ENCODE measurements at places on chromosomes 16 and 17.
A peak's percentile ranks its signal among the peaks of the same experiment; 100 is the strongest.

DNA sequence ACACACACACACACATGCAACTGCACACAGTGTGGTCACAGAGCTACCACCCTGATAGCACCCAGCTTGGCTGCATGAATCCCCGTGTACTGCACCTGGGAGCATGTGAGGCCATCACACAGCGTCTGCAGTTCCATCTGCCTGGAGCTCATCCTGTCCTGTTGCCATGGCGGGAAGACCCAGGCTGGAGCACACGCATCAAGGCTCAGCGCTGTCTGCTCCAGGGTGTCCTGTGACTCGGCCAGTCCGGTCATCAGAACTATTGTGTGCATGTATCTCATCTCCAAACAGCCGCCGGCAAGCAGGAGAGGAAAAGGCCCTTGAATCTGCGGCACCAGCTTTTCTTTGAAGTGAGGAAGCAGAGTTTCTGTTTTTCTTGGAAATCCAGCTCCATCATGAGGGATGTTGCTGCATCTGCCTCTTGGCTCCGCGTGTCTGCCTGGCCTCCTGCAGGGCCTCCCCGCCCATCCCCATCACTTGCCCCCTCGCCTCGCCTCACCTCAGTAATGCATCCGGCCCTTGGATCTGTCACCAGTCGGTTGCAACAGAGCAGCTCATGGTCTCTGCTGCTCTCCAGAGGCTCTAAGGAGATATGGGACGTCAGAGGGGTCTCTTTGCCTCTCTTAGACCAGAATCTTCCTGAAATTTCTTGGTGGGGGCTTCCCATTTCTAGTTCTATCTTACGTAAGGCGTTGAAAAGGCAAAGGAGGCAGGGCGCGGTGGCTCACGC is 23.7 kb downstream of the CACNG4 start:
- no peak for DNase-seq

DNA sequence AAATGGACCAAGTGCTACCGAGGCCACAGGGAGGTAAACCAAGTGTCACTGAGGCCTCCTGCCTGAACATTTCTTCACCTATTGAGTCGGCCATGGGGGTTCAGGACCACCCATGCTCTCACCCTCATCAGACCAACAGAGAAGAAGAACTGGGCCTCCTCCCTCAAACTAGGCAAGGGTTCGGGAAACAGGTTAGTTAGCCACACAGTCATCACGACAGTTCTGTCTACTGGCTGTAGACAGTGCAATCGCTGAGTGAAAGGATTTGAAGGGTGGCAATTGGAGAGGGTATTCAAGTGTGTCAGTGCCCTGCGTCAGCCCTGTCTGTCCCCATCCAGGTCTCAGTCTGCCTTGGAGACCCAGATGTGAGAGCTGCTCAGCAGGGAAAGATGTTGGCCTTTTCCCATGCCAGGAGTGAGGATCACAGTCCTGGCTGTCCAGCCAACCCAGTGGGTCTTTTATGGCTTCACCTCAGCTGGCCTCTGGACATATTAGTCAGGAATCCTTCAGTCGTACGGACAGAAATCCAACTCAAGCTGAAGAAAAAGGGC is 19.9 kb downstream of the TBX2 start:
- no peak for DNase-seq

DNA sequence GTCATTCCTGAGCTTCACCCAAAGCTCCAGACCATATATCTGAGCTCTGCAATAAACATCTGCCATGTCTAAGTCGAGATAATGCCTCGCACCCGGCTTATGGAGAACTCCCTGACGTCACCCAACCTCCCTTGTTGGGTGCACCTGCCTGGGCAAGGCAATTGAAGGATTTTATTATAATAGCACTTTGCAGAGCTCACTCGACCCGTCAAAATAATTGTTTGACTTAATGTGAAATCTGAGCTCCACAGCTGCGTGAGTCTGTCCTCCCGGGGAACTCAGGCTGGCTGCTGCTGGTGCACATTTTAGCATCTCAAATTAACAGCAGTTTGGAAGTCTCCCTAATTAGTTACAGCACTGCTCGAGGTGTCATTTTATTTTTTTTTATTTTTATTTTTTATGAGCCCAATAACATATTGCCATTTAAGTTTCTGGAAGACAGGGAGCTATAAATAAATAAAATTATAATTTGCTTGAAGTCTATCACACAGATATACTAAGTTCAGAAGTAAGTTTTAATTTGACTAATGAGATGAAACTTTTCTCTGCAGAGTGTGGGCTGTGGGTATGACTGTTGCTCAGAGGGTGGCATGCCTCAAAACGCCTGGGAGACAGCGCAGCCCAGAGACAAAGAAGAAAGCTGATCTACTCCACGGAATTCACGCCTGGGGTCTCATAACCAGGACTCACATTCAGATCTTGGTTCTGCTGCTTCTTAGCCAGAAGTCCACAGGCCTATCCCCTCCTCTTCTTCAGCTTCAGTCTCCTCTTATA is 401.4 kb upstream of the C16orf82 start:
- DNase-seq = no peak

- DNase-seq = no peak
Observed at GRCh38 chr16:76885776-76886537, 305.0 kb upstream of the MON1B start.

DNA sequence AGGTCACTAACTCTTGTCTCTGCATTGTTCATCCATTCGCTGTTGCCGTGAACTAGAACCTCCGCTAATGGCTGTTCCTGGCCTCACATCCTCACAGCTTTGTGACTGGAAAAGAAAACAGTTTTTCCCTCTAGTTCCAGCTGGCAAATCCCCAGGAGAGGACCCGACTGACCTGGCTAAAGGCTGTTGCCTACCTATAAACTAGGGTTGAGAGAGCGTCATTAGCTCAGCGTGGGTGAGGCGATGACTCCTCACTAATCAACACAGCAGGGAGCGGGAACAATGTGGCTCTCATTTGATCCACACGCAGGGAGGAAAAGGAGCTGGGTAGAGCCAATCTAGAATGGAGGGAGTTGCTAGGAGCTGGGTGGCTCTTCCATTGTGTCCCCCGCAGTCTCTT is 282.1 kb upstream of the IRX5 start:
- no peak for DNase-seq

GRCh38 chr16:3799354-3799753 is 81.2 kb downstream of the CREBBP start:
- no peak for DNase-seq

DNA sequence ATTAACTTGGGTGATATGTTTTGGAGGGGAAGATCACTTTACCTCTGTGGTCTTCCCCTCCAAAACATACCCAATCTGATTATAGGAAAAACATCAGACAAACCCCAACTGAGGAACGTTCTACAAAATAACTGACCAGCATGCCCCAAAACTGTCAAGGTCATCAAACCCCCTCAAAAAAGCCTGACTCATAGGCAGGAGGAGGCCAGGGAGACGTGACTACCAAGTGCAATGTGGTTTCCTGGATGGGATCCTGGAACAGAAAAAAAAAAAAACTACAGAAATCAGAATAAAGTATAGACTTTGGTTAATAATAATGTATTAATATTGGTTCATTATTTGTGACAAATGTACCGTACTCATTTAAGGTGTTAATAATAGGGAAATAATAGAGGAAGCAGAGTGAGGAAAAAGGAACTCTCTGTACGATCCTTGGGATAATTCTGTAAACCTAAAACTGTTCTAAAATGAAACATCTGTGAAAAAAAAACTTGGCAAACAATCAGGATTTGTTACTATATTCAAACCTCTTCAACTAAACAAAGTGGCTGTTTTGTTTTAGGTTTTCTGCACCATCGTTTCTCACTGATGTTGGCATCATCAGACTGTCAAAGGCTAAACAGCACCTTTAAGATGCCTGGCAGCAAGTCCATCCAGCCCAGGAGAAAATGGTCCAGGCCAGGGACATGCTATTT is 266.7 kb upstream of the SDK2 start:
- no peak for DNase-seq

DNA sequence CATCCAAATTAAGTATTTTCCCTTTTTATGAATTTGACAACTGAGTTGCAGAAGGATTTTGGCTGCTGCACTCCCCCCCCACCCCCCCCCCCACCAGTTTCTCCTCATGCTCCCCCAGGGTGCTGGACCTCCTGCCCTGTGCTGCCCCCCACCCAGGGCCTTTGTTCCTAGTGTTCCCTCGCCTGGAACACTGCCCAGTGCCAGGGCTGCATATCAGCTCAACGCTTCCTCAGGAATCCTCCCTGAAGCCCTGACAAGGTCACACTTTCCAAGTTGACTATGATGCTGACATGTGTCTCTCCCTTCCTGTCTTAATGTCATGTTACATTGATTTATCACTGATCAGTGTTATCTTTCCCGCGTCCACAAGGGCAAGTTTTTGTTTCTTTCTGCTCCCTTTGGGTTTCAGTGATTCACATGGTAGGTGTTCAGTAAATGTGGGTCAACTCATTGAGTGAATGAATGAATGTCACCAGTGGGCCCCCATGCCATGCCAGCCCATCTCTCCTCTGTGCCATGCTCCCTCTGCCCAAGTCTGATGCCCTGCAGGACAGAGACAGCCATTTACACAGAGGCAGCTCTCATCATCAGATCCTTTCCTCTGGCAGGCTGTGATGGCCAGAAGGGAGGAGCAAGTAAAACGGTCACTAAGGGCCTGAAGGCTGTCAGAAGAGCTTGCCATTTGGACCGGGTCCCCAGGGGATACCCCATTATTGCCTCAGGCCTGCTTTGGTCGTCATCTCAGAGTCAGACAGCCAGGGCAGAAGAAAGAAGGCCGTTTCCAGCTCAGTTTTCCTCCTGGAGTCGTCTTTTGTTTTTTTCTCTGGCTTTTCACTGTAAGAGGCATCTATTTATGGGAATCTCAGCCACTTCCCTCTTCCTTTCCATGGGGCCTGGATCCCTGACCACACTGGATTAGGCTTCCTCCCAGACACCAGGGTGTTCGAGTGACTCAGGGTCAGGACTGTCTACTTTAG is 386.2 kb downstream of the SNX29 start:
- DNase-seq = peak; percentile 34
